Nephron progenitor cell (in vitro differentiated cells): ENCODE measurements at places on chromosomes 7 and 10.

GRCh38 chr10:47451998-47452494, 31.9 kb downstream of the ANXA8 start:
- DNase-seq, result no peak

- no peak for DNase-seq
Observed at GRCh38 chr7:42183547-42183946, 53.5 kb downstream of the GLI3 start.

GRCh38 chr10:86371116-86371515, 4.5 kb upstream of the GRID1 start:
- no peak for DNase-seq

GRCh38 chr7:115475761-115476385, 554.0 kb downstream of the MDFIC start:
- peak; percentile 13 for DNase-seq

- no peak for DNase-seq
Observed at GRCh38 chr7:120402079-120402767, 129.2 kb downstream of the KCND2 start.

DNA sequence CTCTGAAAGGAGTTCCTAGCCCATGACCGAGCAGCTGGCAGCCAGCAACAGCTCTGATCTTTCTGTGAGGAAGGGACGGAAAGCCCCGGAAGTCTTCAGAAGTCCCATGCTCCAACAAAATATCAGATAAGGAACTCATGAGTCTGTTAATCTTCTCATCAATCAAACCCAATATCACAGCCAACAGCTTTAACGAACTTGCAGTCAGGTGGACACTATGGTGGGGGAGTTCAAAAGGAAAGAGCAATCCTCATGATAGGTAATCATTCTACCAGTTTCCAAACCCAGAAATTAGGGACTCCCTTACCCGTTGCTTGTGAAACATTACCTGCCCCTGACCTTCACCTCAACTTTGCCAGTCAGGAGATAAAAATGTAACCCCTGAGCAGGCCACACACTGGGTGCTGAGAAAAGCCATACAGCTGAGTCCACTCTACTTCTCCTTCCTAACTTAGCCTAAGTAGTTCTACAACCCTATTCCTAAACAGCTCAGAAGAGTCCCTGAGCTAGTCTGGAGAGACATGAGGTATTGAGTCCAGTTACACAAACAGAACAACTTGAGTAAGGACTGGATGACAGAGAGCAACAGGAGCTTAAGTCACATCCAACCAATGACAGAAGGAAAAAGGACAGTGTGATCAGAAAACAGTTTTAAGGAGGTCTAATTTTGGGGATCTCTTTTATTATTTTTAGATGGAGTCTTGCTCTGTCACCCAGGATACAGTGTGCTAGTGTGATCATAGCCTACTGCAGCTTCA, 2.2 kb downstream of the NDST2 start:
- no peak for DNase-seq

GRCh38 chr7:80902716-80903308, 16.0 kb downstream of the SEMA3C start:
- DNase-seq, result no peak

GRCh38 chr10:124989526-124989925, 47.6 kb downstream of the ZRANB1 start:
- no peak for DNase-seq

- DNase-seq, result peak; percentile 21
Observed at GRCh38 chr10:99983280-99983988, 26.3 kb downstream of the DNMBP start.

GRCh38 chr10:100709146-100710082, 36.0 kb upstream of the PAX2 start:
- DNase-seq, result peak; percentile 41

DNA sequence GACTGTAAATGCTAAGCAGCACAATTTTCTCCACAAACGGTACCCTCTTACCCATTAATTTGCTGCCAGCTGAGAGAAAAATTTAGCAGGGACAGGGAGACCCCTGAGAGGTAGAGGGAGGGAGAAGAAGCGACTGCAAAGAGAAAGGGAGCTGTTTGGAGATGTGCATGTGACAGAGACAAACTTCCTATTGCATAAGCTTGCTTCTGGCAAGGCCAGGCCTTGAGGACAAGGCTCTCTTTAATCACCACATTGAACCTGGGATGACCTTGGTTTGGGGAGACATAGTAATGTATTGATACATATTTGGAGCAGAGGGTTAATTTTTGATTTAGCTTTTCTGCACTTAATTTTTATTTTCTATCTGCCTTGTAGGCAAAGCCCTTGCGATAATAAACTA, 31.1 kb upstream of the HIBADH start:
- no peak for DNase-seq

DNA sequence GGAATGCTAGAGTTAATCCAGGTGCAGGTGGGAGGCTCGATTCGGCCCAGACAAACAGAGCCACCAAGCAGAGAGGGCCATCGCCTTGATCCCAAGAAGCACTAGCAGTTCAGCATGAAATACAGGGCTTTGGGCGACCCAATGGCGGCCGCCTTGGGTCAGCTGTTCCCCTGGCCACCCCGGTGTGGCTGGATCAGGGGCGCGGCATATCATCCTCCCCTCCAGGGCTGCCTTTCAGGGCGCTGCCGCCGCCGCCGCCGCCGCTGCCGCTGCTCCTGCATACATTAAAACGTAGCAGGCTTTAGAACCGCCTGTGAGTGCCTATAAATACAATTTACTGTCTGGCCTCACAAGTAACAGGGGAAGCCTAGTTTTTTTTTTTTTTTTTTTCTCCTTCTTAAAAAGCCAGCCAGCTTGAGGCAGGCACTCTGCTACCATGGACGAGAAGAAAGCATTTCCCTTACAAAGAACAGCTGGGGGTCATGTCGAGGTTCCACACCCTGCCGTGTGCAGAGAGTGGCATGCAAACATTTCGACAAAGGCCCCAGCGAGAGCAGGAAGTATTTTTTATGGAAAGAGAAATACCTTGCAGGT, 57.7 kb upstream of the EFCAB10 start:
- peak; percentile 67 for DNase-seq

GRCh38 chr7:77458786-77459185, 42.6 kb upstream of the GSAP start:
- DNase-seq, result no peak

DNA sequence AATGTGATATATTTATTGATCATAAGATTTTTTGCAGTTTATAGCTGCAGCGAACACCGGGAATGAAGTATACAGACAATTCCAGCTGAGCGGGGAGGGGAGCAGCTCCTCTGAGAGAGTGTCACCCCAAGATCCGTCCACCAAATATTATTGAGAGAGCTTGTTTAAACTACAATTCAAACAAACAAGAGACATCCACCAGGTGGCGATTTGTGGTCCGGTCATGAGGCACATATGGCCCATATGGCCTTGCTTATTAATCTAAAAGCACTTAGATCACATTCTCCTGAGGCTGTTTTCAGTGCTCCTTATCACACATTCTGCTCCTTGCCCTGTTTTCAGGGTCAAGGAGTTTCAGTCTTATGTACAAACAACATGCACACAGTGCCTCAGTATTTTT, 83.1 kb downstream of the THSD7A start:
- DNase-seq, result no peak

- DNase-seq, result no peak
Observed at GRCh38 chr7:16235147-16236114, 185.9 kb downstream of the CRPPA start.

GRCh38 chr7:25664593-25664992, 436.3 kb upstream of the NPVF start:
- no peak for DNase-seq
